ENCODE measurements at places on chromosomes 6 and 20.

GRCh38 chr20:51799401-51799860 is 2.9 kb downstream of the SALL4 start:
- no peak for DNase-seq

- DNase-seq, result no peak
Observed at GRCh38 chr6:121522265-121522664, 86.8 kb downstream of the GJA1 start.

DNA sequence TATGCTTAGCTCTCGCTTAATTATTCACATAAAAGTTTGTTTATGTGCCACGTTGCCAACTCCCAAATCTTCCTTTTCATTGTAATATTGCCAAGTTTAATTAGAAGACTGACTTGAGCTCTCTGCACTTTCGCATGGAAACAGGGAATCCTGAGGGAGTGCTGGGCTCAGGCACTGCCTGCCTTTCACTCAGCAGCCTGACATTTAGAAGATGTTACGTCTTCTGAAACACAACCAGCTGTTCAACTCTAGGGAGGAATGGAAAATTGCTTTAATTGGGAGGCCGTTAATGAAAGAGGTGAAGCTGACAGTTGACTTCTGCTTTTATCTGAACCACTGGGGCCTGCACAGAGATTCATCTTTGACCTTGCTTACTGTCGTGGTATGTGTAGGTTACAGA is 77.4 kb upstream of the MTHFD1L start:
- no peak for DNase-seq

DNA sequence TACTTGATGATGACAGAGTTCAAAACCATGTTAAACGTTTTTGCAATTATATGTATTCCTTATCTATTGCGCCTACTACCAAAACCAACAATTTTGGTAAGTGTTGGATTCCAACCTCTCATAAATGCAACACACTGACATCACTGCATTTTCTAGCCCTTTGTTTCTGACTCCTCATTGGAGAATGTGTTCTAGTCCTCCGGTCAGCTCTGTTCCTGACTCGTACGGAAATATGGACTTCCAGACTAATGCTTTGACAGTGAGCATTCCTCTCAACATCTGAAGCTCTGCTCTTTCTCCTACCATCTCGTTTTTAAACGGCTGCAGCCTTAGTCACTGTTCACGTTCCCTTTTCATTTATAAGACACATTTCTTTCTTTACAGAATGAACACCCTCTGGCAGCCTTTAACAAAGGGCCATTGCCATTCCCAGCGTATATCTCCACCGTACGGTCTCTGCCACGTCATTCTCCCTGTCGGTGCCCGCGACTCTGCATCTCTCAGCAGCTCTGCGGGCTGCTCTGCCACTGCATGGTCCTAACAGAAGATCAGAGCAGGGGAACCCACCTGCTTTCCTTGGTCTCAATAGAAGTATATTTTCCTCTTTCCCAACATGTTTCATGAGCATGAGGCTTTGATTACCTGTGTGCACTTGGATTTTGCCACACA is 103.0 kb upstream of the SYNDIG1 start:
- no peak for DNase-seq

DNA sequence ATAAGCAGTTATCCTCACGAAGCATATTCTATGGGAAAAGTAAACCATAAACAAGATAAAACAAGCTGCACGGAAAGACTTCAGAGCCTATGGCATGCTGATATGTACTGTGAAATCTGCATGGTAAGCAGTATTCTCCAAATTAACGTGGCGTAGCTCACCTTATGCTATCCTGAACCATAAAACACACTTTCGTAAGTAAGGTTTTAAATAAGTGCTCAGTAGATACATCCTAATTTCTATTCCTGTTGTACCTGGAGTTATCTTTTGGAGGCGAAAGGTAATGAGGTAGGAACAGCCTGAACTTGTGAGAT is 208.7 kb downstream of the GMDS start:
- no peak for DNase-seq

DNA sequence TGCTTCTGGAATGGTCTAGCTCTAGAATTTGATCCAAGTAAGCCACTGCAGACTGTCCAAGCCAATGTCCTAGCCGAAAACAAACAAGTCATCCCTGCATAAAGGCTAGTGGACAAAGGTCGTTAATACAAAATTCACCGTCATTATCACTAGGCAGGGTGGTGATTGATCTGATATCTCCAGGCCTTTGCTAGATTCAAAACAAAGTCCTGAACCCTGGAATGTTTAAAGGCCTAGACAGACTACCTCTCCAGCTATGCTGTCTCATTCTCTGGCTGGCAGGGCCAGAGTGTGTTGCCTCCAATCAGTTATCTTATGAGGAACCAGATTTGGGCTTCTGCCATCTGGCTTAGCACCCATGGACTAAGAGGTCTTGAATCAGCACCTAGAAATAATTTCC is 38.3 kb downstream of the MAP7 start:
- DNase-seq, result no peak

DNA sequence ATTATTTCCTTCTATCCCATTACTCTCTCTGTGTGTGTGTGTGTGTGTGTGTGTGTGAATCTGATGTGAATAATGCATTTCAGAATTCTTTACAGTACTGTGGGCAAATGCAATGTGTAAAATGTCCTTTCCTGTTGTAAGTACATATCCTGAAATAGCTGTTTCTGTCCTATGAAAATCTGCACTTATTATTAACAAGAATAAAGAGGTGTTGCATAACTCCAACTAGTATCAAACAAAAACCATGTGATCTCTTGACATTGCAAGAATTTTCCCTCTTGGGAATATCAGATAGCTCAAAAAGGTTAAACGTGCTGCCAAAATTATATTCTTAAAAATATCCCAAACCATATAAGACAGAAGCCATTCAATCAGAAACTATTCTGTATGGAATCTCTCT is 52.0 kb downstream of the LGSN start:
- no peak for DNase-seq

DNA sequence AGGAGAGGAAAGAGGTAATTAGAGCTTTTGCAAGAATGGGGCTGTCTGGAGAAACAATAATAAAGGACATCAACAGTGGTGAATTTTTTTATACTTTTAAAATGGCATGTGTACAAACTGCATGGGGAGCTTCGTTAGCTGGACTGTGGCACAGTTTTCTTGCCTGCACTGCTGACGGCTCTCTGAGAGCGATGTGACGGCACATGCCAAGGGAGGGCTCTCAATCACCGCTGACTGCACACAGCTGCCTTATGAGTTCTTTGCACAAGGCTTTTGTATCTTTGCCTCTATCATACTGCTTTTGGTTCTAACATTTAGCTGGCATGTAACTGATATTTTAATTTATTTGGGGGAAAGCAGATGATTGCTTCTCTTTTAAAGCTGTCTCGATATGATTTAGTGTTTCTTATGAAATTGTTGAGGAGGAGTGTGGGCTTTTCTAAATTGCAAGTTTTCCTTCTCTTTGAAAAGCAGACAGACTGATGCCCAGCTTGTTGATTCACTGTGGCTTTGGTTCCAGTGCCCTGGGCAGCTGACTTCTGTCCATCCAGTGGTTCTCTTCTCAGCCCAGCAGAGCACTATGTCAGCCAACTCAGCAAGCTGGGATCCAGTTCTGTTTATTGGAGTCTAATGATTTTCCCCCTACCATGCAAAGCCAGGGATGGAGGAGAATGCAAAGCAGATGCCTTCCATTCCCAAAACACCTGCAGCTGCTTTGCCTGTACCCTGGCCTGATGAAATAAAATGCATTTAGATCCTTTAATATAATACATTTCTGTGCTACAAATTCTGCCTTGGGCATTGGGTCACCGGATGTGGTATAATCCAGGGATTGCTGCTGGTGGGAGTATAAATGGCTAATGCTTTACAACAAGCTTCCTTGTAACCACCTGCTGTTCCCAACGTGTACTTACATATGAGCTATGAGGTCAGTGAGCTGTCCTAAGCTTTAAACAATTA is 323.9 kb downstream of the ZFAND3 start:
- DNase-seq, result no peak

DNA sequence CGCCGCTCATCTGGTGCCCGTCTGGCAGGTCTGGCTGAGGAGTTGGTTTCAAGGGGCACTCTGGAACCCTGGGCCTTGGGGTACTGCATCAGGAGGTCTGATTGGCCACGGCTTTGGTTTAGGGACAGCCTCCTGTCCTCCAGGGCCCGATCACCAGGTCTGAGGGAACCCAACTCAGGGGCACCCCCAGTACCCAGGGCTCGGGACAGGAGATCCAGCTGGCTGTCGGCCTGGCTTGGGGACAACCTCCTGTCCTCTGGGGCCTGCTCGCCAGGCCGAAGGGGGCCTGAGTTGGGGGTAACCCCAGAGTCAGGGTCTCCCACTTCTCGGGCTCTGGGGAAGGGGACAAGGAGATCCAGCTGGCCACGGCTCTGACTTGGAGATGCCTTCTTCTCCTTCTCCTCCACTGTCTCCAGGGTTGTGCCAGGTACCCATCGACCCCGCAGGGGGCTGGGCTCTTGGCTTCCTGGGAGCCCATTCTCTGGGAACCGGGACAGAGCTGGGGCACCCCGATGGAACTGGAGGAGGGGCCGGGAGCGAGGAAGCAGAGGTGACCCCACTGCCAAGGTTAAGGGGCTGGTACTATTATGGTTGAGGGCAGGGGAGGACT is 2.4 kb upstream of the EIF6 start:
- DNase-seq, result no peak

- DNase-seq, result no peak
Observed at GRCh38 chr20:891058-891705, 25.0 kb downstream of the ANGPT4 start.

DNA sequence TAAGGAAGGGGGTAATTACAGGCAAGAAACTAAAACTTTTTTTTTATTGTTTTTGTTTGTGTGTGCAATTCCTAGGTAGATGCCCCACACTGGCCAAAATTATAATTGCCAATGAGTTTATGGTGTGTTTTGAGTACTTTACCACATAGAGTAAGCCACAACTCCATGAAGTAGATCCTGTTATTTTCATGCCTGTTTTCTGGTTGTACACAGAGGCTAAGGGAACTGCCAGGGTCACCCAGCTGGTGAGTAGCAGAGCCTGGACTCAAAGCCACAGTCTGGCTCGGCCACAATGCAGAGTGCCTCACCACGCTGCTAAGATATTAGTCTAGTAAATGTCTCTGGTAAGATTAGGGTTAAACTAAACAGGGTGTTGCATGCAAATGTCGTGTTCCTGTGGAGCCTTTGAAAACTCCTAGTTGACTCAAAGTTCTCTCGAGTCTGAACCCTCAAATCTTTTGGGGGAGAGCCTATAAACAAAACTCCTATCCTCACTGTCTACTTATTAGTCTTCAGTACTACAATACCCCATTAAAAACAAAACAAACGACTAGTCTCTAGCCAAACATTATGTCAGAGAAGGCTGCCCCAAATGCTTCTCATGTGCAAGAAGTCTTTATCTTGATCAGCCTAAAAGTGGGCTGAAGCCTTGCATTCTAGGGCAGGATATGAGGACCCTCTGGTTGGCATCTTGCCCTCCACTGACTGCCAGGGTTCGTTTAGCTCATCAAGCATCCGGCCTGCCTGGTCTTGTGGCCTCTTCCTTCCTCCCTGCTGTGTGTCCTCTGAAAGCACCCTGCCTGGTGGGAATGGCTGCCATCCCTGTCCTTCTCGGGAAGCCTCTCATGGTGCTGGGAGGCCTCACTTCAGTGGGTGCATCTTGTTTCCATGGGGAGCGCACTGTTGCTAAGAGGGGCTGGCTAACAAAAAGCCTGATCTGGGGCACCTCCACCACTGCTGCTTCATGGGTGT is 4.2 kb downstream of the DUSP22 start:
- no peak for DNase-seq

DNA sequence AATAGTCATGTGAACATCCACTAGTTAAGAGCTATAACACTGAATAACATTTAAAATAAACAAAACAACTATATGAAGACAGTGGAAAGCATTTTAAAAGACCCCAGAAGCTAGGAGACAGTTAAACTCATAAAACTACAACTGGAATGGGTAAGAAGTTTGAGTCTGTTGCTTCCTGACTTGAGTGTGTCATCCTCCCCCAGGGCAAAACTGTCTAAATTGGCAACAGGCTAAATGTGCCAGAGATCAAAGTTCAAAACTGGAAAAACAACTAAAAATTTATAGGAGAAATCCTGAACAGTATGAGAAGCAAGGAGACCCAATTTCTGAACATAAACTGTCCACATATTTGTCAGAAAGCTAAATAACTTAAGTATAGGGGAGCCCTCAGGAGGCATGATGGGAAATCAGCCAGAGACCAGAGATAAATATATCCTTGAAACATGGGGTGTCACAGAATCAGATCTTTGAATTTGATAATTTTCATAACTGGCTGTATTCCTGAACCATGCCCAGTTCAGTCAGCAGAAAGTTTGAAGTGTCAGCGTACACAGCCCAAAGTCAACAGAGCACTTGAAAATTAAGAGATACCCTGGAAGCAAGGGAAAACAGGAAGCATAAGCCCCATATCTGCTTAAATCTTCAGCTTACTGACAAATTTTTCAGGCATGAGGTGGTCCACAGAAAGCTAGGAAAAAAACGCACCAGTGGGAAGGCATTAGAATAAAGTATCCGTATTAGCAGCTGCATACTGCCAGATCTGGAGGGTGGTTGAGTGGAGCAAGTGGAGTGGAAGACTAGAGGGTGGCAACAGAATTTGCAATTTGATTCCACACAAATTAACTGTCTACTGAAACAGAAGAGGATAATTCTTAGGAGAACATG is 516.1 kb upstream of the MAN1A1 start:
- no peak for DNase-seq

- DNase-seq, result no peak
Observed at GRCh38 chr6:19535351-19535750, 301.8 kb upstream of the ID4 start.

DNA sequence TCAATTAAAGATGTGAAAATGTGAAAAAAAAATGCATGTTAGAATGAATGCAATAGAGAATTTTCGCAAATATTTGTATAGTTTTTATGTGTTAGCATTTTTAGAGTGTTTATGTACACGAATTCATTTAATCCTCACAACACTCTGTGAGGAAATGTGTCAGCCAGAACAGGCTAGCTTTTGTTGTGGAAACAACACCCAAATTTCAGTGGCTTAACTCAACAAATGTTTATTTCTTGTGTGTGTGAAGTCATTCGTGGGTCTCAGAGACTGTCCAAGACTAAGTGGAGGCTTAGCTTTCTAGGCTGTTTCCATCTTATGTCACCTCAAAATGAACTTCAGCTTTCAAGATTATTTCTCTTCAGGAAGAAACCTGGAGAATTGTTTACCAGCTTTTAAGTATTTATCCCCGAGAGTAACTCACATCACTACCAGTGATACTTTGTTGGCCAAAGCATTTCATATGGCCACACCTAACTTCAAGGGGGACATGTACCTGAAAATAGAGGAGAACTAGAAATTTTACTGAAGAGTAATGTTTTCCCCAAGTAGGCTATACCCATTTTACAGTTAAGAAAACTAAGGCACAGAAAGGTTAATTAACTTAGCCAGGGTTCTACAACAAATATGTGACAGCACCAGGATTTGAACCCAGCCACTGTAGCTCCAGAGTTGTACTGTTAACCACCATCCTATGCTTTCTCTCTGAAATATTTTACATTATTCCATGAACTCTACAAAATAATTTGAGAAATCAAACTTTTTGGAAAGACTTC is 306.1 kb downstream of the QKI start:
- no peak for DNase-seq

DNA sequence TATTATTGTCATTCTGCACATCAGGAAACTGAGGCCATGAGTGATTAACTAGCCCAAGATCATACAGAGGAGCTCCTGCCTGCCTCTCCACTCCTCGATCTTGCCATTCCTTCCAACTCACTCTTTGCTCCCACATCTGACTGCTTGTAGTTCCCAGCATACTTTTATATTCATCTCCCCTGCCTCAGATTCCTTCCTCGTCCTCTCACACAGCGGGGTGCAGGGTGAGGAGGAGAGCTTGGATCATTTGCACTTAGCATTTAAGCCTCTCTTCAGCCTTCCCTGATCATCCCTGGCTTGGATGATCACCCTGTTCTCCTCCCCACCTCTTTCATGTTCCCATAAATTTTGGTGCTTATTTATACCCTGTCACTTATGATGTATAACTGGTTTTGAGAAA is 515.1 kb upstream of the SOX4 start:
- no peak for DNase-seq

Measured in activated CD8-positive, alpha-beta memory T cell treated with anti-CD3 and anti-CD28 coated beads, Interleukin-2, amount 50 U/mL, for 4 hours (primary cell).